ENCODE measurements at places on chromosomes 12 and 14.

DNA sequence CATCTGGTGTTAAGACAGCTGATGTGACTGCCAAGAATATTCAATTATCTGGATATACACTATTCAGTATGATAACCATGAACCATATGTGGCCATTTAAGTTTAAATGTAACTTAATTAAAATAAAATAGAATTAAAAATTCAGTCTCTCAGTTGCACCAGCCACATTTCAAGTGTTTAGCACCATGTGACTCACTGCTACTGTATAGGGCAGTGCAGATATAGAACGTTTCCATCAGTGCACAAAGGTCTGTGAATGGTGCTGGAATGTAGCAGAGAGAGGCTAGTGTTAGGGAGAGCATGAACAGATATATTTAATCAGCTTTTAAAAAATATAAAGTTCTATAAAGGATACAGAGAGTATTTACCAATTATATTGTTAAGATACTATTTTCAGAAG, 28.7 kb downstream of the ARID4A start:
- no peak for DNase-seq

- no peak for DNase-seq
These were observed 1.4 kb downstream of the NTF3 start for GRCh38 chr12:5433081-5433844.

- DNase-seq = no peak
These were observed 14.4 kb downstream of the SPTLC2 start for GRCh38 chr14:77601846-77602619.

DNA sequence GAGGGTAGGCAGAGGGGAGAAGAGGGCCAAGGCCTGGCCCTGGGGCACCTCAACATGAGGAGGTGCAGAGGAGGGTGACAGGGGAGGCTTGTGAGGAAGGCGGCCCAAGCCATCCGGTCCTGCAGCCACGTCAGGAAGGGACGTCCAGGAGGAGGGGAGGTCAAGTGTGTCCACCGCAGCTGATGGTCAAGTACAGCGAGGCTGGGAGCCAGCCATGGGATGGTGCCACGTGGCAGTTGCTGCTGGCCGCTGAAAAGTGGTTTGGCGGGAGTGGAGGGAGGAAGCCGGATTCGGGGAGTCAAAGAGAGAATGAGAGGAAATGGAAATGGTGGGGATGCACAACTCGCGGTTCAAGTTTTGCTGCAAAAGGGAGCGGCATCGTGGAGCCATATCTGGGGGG, 41.2 kb downstream of the PRIMA1 start:
- DNase-seq = no peak

- DNase-seq = no peak
These were observed 127.2 kb upstream of the MYF6 start for GRCh38 chr12:80580254-80580653.

- no peak for DNase-seq
These were observed 58.0 kb downstream of the PITPNM2 start for GRCh38 chr12:123092866-123093265.

DNA sequence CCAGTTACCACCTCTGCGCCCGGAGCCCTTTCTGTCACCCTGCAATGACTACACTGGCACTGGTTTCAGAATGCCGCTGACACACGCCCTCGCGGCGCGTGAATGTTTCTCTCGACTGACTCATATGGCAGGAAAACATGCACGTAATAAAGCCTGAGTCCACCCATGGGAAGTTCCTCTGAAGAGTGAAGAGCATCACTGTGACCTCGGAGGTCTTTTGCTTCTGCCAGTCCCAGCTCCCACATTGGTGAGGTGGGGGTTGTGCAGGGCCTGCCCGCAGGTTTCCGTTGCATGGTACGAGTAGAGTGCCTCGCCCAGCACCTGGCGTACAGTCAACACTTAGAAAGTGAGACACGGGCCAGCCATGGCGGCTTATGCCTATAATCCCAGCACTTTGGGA, 11.1 kb upstream of the SLC6A12 start:
- DNase-seq = no peak
